ENCODE measurements at places on chromosomes 3 and 15. TPM values are rescaled to one million over a fixed set of nuclear protein-coding genes. Genes with fewer than 3 reads are reported as not detected.

Gene SLC38A3
- total RNA-seq = not detected

Gene SPATA12
- total RNA-seq = not detected

Gene ANKRD63
- total RNA-seq = not detected

DNA sequence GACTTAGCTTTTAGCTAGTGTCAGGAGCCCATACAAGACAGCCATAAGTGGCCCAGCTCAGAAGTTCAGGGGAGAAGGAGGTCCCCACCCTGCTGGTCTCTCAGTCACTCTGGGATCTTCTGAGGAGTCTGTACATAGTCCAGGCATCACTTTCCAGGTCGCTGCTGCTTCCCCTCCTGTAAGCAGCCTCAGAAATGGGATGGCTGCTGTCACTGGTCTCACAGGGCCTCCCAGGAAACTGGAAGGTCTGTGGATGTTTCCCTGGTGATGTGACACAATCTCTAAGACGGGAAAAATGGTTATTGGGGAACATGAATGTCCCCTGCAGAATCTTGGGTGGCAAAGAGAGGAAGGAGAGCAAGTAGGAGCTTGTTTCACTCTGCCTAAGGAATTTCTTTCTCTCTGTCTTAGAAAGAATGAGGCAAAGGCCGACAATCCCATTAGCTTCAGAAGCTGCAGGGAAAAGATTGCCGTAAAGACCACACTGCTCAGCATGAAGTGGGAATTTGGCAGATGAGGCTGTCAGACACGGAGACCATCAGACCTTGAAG lies 43.2 kb upstream of the TNFAIP8L3 start:
- no peak overlapping the region for H3K4me3 ChIP-seq
- H3K27ac ChIP-seq = peak overlapping the region; percentile 38
- H3K4me1 ChIP-seq = no peaks in the 10 kb centered on the region
- H3K36me3 ChIP-seq = no peaks in the 10 kb centered on the region
- no peaks in the 10 kb centered on the region for H3K27me3 ChIP-seq

DNA sequence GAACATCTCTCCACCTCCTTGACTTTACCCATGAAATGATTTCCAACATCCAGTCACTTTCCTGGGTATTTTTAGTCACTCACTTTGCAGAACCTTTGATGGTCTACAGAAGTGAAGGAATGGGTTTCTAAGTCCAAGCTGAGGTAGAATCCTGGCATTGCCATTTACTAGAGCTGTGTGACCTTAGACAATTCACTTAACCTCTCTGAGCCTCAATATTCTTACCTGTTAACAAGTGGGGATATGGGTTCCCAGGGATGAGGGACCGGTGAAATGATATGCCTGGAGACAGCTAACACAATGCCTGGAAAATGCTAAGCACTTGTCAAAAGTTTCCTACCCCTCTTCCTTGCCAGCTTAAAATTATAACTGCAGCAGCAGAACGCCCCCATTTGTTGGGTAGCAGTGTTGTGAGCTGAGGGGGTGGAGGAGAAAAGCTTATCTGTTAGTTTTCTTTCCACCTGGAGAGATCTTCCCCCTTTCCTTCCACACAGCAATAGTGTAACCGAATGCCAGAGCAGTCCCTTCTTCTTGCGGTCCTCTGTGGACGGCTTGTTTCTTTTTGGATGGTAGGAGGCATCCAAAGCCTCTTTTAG lies 319.2 kb upstream of the LRRFIP2 start:
- H3K27ac ChIP-seq = peak overlapping the region; percentile 78
- no peaks in the 10 kb centered on the region for H3K27me3 ChIP-seq
- no peak for DNase-seq
- no peaks in the 10 kb centered on the region for H3K36me3 ChIP-seq

Gene DOCK3
- total RNA-seq = 0.64 TPM
